Activated T-cell treated with anti-CD3 and anti-CD28 coated beads, Interleukin-2, amount 50 U/mL, for 24 hours (primary cell): ENCODE measurements at places on chromosomes 1 and 21.
A peak's percentile ranks its signal among the peaks of the same experiment; 100 is the strongest.

- DNase-seq: no peak
Observed at GRCh38 chr1:234562334-234562733, 47.6 kb downstream of the IRF2BP2 start.

GRCh38 chr1:55056632-55056992 is 17.3 kb downstream of the PCSK9 start:
- DNase-seq: no peak

DNA sequence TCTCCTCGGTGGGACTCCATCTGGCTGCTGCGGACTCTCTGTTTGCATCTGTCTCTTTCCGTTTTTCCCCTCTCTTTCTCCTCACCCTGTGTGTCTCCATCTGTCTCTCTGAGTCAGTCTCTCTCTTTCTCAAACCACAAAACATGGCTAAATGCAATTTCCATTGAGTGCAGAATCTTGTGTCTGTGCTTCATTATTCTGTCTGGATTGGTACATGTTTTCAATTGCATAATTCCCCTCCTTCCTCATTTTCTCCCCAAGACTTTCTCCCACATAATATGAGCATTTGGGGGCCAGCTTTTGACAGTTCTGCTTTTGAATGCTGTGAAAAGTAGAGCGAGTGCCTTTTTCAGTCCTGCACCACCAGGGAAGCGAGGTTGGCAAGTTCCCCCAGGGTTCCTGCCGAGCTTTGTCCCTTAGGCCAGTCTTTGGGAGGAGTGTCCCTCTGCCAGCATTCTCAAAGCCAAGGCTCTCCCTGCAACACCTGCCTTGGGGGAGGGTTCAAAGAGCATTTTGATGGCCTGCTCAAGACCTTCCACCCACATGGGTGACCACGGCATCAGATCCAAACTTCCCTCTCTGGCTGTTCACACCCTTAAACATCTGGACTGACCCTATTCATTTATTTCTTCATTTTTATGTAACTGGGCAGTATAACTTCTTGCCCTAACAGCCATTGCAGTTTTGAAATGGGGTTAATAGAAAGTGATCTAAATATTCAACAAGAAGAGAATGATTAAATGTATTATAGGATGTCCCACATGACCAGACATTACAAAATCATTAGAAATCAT is 32.8 kb upstream of the SCMH1 start:
- DNase-seq: no peak

- DNase-seq: no peak
Observed at GRCh38 chr1:232218955-232219865, 410.7 kb downstream of the SIPA1L2 start.

DNA sequence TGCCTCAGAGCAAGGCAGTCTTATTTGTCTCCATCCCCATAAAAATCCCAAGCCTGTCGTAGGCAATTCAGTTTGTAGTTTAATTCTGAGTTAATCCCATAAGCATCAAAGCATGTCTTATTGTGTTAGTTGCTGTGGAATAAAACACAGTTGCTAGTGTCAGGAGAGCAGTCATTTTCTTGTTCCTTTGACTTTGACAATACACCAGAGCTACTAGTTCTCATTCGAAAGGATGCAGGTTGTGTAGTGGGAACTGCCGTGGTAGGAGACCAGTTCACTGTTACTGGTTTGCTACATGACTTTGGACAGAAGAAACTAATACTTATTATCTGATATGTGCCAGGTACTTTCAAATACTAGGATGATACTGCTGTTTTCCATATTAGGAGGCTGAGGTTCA is 23.5 kb downstream of the LRIG2 start:
- no peak for DNase-seq

- DNase-seq: peak; percentile 32
Observed at GRCh38 chr1:24903955-24904730, 25.9 kb downstream of the RUNX3 start.

- DNase-seq: no peak
Observed at GRCh38 chr1:234691567-234691966, 81.6 kb upstream of the IRF2BP2 start.

DNA sequence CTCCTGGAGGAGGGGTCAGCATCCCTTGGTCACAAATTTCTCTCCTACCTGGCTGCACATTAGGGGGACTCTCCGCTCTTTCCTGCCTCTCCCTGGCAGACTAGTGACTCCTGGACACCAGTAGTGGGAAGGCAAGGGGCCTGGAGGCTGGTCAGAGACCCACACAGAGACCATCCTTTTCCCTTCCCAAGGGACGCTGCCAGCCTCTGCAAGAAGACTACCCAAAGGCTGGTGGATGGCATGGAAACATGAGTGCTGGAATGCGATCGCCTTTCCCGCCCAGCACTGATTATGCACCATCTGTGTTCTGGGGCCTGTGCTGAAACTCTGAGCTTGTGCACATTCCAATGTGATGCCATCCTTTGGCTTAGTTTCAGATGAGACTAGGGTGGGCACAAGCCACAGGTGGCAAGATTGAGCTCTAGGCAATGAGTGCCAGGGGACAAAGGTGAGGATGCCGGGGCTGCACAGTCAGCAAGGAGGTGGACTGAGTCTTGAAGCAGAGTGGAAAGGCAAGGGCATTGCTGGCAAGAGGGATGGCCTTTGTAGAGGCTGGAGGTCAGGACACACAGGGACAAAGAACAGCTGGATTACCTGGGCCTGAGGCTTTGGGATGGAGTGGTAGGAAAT is 12.6 kb upstream of the EPS8L3 start:
- no peak for DNase-seq

GRCh38 chr1:21283524-21283923 is 6.7 kb downstream of the ECE1 start:
- DNase-seq: no peak

DNA sequence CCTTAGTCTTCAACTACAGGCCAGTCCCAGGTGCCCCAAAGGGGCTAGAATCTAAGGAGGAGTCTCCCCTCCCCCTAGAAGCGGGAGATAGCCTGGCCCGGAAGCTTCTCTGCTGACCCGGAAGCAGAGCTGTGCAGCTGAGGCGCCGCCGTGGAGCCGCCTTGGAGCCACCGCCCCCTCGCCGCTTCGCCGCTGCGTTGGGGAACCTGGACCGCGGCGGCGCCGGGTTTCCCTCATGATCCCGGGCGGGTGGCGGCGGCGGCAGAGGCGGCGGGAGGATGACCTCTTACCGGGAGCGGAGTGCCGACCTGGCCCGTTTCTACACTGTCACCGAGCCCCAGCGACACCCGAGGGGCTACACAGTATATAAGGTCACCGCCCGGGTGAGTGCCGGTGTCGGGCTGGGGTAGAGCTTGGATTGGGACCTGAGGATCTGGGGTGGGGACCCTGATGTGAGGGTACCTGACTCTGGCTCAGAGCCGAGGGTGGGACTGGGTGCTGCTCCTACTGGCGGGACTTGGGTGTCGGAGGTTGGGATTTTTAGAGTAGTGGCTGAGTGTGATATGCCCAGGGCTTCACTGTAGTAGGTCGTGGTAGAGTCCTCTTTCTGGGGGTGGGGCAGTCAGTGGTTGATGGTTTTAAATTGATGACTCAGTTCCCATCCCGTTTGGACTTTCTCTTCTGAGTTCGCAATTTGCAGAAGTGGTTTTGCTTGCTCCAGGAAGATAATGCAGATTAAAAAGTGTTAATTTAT is at the start of gene RPS6KC1:
Gene RPS6KC1 (plus strand): TSS at position 115 of the 754 bp plus-strand sequence. CDS start 164 bp downstream, at position 279.
- peak; percentile 88 for DNase-seq
